ENCODE measurements at places on chromosomes 7 and 10.

GRCh38 chr10:76040830-76041220 lies 609.4 kb downstream of the LRMDA start:
- no peak for DNase-seq

GRCh38 chr7:51027106-51027934 lies 244.6 kb upstream of the GRB10 start:
- DNase-seq, result no peak

GRCh38 chr7:18960725-18961124 lies 156.7 kb downstream of the TWIST1 start:
- no peak for DNase-seq

- DNase-seq, result no peak
Measured at GRCh38 chr7:47610506-47611044, 28.7 kb upstream of the TNS3 start.

DNA sequence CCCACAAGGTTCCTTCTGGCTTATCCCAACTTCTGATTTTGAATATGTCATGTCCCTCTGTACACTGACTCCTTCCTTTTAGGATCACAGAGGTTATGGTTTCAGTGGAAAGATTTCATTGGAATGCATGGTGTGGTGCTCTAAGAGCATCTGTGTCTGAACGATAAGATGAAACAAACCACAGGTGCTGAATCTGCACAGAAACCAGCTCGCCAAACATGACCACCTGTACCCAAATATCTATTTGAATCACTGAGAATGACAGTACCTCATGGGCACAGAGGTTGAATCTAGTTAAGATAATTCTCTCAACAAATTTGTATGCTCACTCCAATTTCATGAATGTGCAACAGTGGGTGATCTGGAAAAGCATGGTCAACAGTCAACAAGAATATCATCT lies 105.3 kb downstream of the DGKI start:
- no peak for DNase-seq

- no peak for DNase-seq
Measured at GRCh38 chr10:50421026-50421719, 169.9 kb upstream of the ASAH2 start.

GRCh38 chr7:139680676-139681462 lies 96.9 kb downstream of the HIPK2 start:
- peak; percentile 37 for DNase-seq

Measured in C1 segment of cervical spinal cord (tissue), 14 donors.